ENCODE measurements at places on chromosomes 5 and 9.

DNA sequence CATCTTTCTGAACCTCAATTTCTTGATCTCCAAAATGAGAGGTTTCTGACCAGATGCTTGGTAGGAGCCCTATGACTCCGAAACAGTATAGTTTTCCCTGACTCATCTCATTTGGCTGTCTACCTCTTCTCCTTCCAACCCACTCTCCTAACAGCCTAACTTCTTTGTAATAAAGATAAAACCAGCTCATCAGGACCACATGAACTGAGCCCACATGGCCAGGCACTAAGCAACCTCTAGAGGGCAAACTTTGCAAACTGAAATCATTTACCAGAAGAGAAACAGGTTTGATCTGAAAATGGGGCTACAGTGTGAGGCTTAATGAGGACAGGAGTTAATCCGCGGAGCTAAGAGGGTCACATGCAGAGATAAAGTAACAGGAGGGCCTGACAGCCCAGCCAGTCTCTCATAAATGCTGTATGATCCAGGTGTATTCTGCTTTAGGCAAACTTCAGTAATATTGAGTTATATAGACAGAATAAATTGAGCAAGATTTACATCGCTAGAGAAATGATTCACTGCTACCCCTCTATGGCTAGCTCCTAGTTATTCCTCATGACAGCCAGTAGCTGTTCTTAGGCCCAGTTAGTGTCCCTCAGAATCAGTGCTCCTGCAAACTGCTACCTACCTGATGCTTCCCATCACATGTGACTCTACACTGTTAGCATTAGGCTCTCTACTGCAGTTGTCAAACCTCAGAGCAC is 64.6 kb downstream of the ABCA1 start:
- peak; percentile 13 for DNase-seq

GRCh38 chr5:156208271-156208670 is 118.7 kb upstream of the SGCD start:
- no peak for DNase-seq

DNA sequence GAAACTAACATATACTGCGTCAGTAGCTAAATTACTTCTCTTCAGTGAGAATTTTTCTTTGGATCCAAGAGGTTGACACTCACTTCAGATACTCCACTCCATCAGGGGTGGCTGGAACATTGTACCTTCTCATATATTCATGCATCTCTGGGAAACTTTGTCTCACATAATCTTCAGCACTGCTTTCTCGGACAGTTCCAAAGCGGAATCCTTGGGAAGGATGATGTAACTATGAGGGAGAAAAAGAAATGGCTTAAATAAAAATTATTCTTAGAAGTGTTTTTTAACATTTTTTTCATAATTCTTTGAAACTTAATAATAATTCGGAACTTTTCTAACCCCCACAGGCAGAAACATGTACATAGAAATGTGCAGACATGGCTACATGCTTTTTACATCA is 33.4 kb upstream of the PPP3R2 start:
- DNase-seq: no peak

DNA sequence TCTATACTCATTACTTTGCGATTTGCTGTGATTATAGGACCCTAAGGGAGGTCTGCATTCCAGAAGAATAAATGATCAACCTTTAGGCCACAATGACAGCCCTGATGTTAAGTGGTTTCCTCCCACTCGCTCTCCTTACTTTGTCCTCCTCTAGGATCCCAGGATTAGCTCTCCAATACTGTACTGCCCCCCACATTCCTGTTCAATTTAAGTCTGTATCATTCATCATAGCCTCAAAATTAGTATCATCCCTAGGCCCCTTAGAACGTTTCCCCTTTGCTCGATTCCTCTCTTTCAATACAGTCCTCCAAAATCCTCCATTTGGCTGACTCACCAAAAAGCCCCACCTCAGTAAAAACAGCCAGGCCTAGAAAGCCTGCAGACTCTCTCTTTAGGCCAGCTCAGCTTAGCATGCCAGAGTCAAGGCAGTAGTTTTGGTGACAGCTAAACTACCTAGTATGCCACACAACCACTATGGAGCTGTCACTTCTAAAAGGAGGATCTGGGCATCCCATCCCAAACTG is 24.4 kb downstream of the RNF145 start:
- DNase-seq: no peak

DNA sequence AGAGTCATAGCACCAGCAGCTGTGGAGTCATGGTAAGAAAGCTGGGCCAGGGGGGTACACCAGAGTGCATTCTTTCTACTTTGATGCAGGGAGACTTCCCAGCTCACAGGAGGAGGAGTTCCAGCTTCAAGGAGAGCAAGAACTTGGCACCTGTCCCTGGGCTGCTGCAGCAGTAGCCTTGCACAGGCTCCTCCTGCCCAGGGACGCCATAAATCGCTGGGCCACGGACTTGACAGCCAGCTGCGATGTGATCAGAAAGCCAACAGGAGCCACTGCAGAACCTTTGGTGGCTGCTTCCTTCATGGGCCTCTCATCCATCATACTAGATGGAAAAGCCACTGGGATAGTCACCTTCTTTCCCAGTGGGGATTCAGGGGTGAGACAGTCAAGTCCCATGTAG is 234.7 kb downstream of the NMUR2 start:
- no peak for DNase-seq

GRCh38 chr9:134698587-134699342 is 57.2 kb downstream of the COL5A1 start:
- DNase-seq: peak; percentile 26

DNA sequence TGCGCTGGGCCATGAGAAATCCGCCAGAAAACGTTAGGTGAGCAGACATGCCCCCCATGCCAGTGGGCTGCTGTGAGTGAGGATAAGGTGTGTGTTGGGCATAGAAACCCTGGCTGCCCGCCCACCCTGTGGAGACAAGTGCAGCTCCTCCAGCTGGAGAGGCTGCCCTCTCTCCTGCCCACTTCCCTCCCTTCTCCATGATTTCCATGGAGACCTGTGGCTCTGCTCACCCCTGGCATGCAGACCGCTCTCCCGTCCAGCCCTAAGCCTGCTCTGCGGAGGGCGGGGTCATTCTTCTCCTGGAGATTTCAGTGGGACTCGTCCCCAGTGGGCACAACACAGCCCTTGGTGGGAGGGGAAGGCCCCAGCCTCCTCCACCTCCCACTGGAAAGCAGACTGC is 133.0 kb upstream of the FAM120A start:
- no peak for DNase-seq

GRCh38 chr9:34252670-34253459 is 74.0 kb downstream of the UBAP1 start:
- peak; percentile 65 for DNase-seq

DNA sequence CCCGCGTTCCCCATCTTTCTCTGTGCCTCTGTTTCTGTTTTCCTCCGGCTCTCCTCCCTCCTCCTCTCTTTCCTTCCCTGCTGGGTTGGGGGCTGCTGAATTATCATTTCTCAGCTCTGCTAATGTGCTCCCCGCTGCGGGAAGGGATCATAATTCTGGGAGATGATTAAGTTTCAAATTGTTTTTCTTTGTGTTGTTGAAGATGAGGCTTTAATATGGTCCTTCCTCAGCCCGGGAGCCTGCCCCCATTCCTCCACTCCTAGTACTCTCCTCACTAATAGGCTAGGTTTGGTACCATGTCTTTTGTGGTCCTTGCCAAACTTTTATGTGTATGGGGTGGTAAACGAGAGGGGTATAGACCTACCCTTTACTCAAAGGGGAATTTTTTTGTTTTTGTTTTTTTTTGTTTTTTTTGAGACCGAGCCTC is 5.7 kb upstream of the PCDH1 start:
- no peak for DNase-seq

DNA sequence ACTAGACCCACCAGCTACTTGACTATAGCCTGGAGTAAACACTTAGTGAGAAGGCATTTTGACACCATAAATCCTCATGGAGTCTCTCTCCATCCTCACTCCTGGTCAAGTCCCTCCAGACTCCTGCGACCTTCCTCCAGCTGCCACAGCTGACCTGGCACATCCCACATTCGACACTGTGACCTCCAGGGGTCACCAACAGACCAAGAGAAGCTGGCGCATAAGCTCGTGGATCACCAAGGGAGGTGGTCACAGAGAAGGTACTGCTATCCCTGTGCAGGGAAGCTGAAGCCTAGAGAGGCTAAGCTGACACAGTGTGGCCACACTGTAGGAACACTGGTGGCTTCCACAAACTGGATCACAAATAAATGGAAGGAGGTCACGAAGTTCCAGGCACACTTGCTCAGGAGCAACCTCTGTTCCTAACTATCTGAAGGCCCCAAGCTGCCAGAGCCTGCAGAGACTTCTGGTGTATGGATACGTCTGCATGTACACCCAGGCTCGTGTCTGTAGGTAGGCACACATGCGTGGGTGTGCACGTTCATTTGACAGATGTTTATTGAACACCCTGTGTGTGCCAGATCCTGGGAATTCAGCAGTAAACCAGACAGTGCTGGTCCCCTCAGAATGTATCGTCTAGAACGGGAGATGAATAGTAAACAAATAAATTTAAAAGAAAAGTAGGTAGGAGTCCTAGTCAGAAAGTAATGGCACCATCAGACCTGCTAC is 104.4 kb downstream of the C5orf15 start:
- no peak for DNase-seq

DNA sequence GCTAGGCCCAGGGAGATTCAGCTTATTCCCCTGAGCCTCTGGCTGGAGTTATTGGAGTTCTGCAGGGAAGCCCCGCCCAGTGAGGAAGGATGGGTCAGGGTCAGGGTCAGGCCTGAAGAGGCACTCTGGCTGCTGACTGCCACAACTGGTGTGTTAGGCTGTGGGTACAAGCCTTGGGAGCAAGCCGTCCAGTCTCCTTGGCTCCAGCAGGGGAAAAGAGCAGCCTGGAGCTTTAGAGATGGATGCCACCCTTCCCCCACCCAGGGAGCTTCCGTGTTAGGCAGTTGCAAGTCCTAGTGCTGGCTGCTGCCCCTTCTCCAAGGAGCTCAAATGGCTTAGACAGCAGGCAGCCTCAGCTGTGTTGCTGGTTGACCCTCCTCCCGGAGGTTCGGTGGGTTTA is 34.4 kb upstream of the TAF11L2 start:
- DNase-seq: no peak

- DNase-seq: no peak
These were observed 136.3 kb downstream of the HTR1A start for GRCh38 chr5:63825984-63826383.

GRCh38 chr9:21559402-21560280 is 77.5 kb upstream of the IFNE start:
- DNase-seq: peak; percentile 27

- DNase-seq: no peak
These were observed 1.3 kb downstream of the RAI14 start for GRCh38 chr5:34657274-34657921.
